ENCODE measurements at places on chromosomes 7 and 10.
A peak's percentile ranks its signal among the peaks of the same experiment; 100 is the strongest.

DNA sequence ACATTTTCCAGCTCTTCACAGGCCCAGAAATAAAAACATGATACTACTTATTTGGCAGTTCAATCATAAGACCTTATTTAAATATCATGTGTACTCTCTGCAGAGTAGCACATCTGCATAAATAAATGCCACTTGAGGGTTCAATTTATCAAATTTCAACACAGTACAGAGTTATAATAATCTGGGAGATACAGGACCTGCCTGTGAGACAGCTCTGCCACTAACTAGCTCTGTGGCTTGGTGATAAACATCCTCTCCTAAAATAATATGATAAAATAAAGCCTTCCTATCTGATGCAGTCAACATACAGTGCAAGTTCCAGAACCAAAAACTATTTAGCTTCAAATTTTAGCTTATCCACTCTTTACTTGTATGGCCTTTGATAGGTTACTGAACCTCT lies 90.9 kb upstream of the GATAD1 start:
- DNase-seq = no peak

DNA sequence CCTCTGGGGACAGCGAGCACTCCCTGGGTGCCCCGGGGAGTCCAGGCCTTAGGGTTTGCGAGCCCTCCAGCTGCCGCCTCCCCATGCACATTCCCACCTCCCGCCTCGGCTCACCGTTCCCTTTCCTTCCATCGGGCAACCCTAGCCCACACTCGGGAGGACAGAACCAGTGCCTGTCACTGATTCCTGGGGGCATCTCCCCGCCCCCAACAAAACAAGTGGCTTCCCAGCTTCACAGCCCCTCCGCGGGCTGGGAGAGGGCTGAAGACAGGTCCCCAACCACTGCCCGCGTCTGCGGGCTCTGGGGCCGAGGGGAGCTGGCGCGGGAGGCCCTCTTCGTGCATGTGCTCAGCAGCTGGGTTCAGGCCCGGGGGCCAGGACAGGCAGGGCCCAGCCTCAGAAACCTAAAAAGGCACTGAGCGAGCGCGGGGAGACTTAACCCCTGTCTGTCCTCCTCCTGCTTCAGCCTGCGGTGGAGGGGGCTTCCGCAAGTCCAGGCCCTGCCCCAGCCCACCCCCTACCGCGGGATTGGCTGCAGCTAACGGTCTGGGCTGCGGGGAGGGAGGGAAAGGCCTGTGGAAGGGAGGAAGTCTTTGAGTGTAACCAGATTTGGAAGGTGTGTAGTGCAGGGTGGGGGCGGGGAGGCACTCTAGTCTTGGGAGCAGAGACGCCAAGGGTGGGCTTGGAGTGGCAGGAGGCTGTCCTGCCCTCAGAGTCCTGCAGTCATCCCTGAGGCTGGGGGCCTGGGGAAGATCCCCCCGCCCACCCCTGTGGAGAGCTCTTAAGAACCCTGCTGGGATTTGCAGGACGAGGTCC lies 1.2 kb downstream of the FLNC start:
- peak; percentile 65 for DNase-seq

DNA sequence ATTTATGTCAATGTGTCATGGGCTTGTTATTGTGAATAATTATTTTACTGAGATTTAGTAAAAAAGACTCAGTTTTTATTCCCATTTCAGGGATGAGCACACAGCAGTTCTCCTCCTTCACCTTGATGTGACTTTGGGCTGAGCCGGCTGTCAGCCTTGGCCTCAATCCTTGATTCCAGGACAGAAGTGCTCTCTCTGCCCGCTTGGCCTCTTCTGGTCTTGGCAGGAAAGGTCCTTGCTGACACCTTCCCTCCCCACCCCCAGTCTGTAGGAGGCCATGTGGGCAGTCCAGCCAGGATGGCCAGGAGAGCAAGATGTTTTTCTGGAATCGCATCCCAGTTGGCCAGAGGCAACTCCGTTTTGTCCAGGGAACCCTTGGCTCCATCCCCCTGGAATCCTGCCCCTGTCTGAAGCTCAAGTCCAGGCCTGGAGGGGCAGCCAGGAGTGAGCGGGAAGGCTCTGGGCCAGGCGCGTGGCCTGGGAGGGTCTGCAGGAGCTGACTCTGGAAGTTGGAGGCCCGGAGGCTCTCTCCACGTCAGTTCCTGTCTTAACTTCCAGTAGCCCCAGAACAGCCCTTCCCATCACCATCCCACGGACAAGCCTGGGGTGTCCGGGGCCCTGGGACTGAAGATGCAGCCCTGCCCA lies 100.9 kb downstream of the PDGFA start:
- DNase-seq = no peak

DNA sequence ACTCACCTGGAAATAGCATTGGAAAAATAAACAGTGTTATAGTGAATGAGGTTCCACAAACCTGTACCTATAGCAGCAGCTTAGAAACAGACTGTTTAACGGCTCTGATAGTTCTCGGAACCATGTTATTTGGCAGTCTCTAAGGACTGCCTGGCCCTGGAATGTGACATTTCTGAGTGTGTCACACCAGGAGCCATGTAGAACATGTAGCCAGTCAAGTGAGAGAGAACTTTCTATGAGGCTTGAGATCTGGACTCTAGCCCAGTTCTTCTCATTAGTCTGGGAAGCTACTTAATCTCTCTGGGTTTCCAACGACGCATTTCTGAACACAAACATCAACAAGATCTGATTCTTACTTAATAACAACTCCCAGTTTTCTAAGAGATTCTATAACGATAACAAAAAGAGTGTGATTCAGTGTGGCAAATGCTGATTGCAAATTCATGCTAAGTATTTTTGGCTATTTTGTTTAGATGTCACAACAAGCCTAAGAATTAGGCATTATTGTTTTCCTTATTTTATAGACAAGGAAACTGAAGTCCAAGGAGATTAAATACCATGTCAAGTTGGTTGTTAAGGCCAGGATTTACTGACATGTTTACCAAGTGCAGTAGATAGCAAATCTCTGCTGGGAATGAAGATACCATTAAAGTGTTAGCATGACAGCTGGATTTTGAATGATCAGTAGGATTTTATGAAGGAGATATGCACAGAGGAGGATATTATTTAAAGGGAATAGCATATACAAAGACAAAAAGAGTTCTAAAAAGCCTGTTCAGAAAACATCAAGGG lies 47.2 kb downstream of the APBB1IP start:
- DNase-seq = peak; percentile 46

- peak; percentile 17 for DNase-seq
These were observed 94.9 kb downstream of the GFRA1 start for GRCh38 chr10:116178086-116178605.

DNA sequence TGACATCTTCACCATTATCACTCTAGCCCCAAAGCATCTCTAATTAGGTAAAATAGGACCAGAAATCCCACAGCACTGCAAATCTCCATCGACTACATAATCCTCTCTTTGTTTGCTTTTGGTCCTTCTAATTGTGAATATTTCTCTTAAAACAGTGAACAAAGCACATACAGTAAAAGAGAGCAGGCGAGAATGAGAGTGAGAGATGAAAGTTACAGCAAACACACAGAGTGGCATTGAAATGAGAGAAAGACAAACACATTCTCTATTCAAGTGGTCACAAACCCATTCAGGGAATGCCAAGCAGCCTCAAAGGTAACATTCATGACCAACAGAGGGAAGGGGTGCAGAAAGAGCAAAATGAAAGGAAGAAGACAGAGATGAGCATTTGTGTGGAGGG lies 109.8 kb upstream of the PTN start:
- no peak for DNase-seq

- DNase-seq = no peak
These were observed 33.8 kb downstream of the TBATA start for GRCh38 chr10:70751356-70751755.

- no peak for DNase-seq
These were observed 395.7 kb upstream of the NRG3 start for GRCh38 chr10:81479316-81479715.

- peak; percentile 49 for DNase-seq
These were observed 336.0 kb downstream of the SUGCT start for GRCh38 chr7:40470817-40471216.

GRCh38 chr7:40243076-40243475 lies 108.3 kb downstream of the SUGCT start:
- no peak for DNase-seq

- DNase-seq = no peak
These were observed 27.8 kb downstream of the TMEM236 start for GRCh38 chr10:17779784-17780183.

- peak; percentile 26 for DNase-seq
These were observed 1.8 kb upstream of the ZNF503 start for GRCh38 chr10:75403144-75403938.

GRCh38 chr7:36925691-36926090 lies 201.4 kb upstream of the AOAH start:
- DNase-seq = no peak

DNA sequence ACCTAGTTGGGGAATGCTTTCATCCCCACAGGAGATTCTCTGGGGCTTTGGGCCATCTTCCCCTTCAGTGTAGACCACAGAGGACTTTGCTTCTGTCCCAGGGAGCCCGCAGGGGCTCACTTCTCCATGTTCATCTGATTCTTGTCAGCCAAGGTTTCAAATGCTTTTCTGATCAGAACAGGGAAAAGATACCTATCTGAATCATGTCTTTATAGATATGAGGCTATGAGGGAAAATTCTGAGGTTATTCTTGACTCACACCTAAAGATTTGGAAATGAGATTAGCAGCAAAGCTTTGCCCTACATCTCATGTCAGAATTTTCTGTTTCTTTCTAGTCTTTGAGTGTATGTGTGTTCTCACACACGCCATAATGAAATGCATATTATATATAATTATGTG lies 53.3 kb downstream of the FIGNL1 start:
- no peak for DNase-seq

GRCh38 chr7:27921081-27921836 lies 181.3 kb downstream of the TAX1BP1 start:
- DNase-seq = peak; percentile 81

DNA sequence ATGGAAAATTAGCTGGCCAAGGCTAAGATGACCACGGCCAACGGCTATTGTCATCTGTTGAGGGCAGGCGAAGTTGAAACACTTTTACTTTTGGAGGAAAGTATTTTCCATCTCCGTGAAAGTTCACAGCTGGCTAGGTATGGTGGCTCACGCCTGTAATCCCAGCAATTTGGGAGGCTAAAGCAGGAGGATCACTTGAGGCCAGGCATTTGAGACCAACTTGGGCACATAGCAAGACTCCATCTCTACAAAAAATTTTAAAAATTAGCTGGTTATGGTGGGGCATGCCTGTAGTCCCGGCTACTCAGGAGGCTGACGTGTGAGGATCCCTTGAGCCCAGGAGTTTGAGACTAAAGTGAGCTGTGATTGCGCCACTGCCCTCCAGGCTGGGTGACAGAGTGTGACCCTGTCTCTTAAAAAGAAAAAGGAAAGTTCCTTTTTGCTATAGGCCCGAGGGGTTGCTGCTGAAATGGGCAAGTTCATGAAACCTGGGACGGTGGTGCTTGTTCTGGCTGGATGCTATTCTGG lies 85.5 kb upstream of the MKLN1 start:
- DNase-seq = no peak

DNA sequence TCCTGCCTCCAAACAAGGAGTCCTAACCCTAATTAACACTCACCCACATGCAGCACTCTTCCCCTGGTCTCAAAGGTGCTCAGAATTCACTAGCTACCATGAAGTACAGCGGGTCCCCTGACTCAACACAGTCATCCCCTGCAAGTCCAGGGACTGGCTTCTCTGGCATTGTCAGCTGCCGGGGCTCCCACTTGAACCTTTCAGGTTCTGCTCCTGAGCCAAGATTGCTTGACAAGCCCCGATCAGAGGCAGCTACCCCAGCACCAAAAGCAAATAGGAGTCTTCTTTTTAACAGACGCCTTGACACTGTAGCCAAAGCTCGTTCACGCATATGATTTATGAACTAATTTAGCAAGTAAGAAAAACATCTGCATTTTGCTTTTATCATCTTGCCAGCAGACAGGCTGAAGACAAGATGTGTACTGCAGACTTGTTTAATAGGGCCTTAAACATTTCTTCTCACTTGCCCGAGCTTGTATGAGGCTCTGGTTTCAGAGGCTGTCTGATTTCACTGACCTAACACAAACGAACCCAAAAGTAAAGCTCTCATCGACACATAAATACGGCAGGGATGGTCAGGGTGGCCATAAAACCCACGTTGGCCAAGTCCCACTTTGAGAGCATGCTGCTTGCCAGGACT lies 67.6 kb upstream of the ADAM12 start:
- no peak for DNase-seq

- peak; percentile 34 for DNase-seq
These were observed 780 bp downstream of the PLEKHA8 start for GRCh38 chr7:30028749-30029635.

DNA sequence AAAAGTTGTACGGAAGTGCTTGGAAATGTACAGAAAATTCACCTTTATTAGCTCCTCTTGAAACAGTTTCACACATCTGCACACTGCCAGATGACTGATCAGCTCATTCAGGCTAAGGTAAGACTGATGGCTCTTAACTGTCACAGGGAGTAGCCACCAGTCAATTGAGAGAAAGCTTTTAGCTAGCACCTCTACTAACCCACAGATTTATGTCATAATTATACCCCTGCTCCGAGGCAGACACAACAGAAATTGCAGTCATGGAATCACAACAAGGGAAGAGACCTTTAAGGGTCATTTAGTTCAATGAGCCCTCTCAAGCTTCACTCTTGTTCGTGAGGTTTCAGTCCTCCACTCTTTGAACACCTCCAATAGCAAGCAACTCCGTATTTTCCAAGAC lies 235.4 kb downstream of the TRIL start:
- no peak for DNase-seq

- no peak for DNase-seq
These were observed 177.0 kb downstream of the DNAH11 start for GRCh38 chr7:21719846-21720245.

GRCh38 chr7:81611040-81611439 lies 158.8 kb downstream of the HGF start:
- no peak for DNase-seq

GRCh38 chr10:89664203-89664602 lies 19.2 kb upstream of the PANK1 start:
- no peak for DNase-seq

DNA sequence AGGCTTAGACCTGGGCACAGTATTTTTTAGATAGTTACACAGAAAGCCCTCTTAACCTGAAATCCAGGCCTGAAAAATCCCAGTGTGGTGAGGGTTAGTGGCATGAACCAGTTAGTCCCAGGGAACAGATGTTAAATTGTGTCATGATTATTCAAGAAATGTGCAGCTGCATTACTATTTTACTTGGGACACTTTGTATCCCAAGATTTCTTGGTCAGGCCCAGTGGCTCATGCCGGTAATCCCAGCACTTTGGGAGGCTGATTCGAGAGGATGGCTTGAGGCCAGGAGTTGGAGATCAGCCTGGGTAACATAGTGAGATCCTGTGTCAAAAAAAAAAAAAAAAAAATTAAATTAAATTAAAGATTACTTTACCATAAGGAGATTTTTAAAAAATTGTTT lies 36.0 kb upstream of the OTUD1 start:
- no peak for DNase-seq

DNA sequence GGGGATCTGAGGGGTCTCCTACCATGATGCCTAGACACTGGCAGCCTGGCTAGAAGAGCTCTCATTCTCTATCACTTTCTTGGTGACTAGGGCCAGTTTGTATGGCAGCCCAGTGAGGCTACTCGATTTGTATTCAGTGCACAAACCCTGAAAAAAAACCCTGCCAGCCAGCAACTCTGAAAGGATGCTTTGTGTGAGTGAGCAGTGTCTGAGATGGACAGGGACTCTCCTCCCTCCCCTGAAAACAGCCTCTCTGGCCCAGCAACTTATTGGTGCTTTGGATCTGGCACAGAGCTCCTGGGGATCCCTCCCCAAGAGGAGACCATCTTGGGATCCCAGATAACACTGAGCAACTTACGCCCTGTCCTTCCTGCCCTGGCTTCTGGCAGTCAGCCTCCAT lies 10.8 kb upstream of the LRRC4 start:
- no peak for DNase-seq
